Activated CD8-positive, alpha-beta memory T cell treated with anti-CD3 and anti-CD28 coated beads, Interleukin-2, amount 50 U/mL, for 4 hours (primary cell): ENCODE measurements at places on chromosomes 2 and 18.

DNA sequence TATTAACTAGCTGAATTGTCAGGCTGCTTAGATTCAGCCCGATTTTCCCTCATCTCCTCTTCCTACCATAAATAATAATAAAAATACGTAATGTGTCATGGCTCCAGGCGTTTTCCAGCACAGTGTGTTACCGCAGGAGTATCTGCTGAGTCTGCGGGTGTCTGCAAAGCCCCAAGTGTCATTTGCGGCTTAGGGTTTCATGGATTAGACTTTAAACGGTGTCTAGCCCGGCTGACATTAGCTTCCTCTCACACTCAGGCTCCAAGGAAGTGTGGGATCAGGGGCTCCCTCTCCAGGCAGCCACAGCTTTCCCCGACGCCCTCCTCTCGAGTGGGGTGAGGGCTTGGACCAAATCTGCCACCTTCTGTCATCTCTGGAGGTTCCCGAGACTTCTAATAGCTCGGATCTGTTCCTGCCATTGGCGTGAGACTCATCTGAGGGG lies 14.1 kb upstream of the HOXD1 start:
- no peak for DNase-seq

DNA sequence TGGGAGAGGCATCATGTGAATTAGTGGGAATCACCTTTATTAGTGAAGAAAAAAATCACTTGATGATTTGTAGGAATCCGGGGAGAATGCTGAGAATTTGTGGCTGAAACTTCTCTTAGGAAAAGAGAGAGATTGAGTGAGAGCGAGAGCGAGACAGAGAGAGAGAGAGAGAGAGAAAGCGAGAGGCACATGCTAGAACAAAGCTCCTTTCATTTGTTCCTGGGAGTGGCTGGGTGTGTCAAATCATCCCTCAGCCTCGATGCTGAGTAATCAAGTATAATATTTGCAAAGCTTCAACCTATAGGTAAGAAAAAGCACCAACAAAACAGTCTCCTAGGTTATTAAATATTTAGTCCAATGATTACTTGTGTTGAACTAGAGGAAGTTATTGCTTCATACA lies 4.4 kb upstream of the SERPINB5 start:
- no peak for DNase-seq

- no peak for DNase-seq
Observed at GRCh38 chr2:125837128-125837527, 818.8 kb upstream of the GYPC start.

DNA sequence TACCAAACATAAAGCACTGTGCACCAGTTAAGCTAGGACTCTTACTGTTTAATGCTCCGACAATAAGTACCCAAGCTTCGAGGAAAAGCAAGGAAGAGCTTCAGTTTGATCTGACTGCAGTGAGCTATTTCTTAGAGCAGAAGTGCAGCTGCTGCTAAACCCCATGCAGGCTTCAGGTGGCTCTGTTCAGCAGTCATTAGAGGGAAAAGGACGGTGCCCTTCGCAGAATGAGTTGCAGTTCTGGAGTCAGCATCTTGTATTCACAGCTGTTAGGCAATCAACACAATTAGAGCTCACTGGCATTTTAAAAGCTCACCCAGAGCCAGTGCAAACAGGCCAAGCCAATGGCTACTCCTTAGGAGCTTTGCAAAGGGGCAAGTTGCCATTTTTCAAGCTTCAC lies 1.5 kb upstream of the CERKL start:
- no peak for DNase-seq

- DNase-seq, result no peak
Observed at GRCh38 chr18:77201506-77201905, 48.1 kb upstream of the GALR1 start.

GRCh38 chr2:71422786-71423185 lies 30.6 kb upstream of the DYSF start:
- DNase-seq, result no peak

DNA sequence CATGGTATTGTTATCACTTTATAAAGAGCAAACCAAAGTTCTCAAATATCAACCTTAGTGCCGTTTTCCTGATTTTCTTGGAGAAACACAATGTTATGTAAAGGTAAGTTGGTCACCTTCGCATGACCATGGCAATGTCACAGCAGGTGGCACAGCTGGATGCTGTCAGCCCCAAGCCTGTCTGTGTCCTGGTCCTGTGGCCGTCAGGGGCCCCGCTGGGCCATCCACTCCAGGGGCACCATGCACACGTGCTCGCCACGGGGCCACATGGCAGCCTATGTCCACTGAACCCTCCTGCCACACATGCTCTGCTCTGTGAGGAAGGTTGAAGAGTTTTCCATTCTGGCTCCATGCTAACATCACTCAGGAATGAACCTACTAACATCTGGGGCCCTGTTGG lies 85.9 kb downstream of the EIPR1 start:
- DNase-seq, result no peak

- no peak for DNase-seq
Observed at GRCh38 chr2:148048475-148049221, 27.8 kb downstream of the MBD5 start.

GRCh38 chr2:212842544-212843185 lies 304.1 kb upstream of the ERBB4 start:
- no peak for DNase-seq

GRCh38 chr18:9700261-9700796 lies 7.8 kb upstream of the RAB31 start:
- DNase-seq, result no peak

DNA sequence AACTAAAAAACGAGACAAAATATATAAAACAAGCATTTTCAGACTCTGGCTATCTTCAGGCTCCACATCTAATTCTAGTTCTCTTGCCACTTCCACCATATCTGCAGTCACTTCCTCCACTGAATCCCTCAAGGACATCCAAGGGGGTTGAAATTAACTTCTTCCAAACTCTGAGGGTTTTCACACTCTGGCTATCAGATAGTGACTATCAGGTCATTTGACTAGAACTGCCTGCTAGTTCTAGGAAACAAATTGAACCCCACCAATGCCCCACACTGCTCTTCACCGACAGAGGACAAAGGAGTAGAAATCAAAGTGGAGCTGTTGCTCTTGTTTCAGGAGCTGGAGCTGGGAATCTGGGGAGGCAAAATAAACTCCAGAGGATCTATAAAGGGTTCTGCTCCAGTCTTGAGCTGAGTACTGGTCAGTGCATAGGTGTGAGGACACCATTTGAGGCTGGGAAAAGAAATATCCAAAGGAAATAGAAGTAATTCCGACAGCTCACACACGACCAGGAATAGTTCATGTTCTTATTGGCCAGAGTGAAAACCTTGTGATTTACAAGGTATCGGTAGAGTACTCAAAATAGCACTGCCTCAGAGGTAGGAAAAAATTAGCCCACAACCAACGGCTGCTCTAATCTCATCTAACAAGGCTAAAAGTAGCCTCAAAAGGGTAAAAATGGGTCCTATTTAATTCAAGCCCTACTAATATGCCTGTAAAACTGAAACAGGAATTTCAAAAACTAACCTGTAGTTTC lies 71.3 kb downstream of the SMC6 start:
- DNase-seq, result no peak

GRCh38 chr2:75130171-75130570 lies 69.1 kb downstream of the TACR1 start:
- DNase-seq, result no peak

DNA sequence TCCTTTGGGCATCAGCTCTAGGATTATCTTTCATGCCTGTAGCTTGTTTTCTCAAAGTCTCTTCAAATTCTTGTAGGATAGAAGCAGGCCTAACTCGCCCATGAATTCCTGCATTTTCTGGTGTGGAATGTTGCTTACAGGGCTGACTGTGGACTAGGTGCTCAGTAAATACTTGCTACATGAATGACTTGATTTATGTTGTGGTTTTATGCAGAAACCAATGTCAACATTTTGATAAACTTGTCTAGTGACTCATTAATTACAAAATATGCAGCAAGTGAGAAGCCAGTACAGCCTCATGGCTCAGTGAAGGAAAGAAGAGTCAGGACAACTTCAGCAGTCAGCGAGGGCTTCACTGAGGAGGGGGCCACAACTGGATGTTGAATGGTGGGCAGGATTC lies 110.6 kb upstream of the SIX2 start:
- DNase-seq, result no peak

- DNase-seq, result no peak
Observed at GRCh38 chr2:238936162-238937052, 88.5 kb downstream of the TWIST2 start.
